ENCODE measurements at places on chromosomes 12 and 14.

DNA sequence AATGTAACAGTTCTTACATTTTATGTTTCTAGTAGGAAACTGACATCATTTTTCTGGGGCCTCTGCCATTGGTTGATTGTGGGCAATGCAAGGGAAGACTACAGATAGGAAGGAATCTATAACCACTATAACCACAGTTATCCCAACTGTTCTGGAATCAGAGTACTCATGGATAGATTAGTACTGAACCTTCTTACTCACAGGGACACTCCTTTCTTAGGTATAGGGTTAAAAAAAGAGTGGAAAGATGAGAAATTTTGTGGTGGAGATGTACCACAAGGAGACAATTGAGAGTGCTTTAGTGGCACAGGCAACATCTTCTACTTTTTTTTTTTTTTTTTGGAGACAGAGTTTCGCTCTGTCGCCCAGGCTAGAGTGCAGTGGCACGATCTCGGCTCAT, 21.0 kb downstream of the TMEM116 start:
- no peak for DNase-seq

DNA sequence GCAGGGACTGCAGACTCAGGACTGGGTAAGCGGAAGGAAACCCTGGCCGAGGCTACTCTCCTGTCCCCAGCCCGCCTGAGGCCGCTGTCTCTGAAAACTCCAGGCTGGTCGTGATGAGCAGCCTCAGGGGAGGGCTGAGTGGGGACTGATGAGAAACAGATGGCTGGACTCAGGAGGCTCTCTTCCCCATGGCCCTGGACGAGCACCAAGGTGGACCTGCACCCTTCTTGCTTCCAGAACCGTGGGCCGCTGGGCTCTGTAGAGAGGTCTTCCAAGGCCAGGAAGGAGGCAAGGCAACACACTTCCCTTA, 1.1 kb downstream of the TEX22 start:
- DNase-seq = no peak

- no peak for DNase-seq
These were observed 86.4 kb downstream of the GALNT8 start for GRCh38 chr12:4806439-4807115.

DNA sequence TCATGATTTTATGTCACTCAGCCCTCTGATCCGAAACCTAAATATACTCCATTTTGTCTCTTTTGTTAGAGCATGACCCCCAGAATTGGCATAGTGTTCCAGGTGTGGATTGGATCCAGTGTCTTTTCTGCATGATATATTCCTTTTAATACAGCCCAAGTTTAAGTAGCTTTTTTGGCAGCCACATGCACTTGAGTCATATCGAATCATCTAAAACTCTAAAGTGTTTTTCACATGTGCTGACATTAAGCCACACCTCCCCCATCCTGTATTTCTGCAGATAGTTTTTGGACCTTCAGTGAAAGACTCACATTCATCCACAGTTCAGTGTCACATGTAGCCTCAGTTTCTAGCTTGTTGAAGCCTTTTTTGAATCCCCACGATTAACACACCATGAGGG, 30.6 kb downstream of the BORCS5 start:
- DNase-seq = no peak

DNA sequence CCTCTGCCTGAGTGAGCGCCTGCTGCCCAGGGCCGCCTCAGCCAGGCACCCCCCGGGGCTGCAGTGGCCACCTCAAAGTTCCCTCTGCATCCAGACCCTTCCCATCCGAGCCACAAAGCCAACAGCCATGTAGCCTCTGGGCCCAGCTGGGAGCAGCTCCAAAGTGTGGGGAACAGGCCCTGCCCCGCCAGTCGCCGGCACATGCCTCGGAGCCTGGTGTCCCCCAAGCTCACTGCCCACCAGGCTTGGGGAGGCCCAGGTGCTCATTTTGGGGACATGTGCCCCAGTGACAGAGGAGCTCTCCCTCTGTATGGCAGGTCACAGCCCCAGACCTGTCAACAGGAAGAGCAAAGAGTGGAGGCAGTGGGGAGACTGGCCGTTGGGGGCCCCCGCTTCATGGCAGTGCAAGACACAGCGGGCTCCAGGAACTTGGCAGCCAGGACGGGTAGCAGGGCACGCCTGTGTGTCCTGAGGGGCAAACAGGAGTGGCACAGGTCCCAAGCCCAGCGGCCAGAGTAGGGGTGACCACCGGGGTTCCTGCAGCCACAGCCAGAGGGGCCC, 29.9 kb downstream of the JAG2 start:
- DNase-seq = no peak

DNA sequence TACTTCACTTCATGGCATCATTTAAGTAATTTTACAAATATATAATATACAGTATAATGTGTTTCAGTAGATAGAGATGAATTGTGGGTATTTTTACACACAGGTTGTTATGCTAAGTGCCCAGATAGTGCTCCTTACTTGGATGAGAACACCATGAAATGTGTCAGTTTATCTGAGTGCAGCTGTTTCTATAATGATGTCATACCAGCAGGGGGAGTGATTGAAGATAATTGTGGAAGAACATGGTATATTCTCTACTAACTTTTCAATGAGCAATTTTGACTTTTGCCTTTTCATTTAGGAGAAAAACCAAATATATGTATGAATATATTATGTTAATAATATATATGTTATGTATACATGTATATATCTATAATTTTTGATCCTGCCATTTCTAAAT, 221.6 kb downstream of the LRRK2 start:
- DNase-seq = no peak

DNA sequence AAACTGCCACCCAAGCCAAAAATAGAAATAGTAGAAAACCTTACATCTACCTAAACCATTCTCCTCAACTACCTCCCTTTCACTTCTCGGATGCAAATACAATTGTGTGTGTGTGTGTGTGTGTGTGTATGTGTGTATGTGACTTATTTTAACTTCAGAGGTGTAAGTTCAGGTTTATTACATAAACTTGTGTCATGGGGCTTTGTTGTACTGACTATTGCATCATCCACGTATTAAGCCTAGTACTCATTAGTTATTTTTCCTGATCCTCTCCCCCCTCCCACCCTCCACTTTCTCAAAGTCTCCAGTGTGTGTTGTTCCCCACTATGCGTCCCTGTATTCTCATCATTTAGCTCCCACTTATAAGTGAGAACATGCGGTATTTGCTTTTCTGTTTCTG, 592.5 kb upstream of the ATP2B1 start:
- DNase-seq = no peak

- no peak for DNase-seq
These were observed 165.4 kb downstream of the DERA start for GRCh38 chr12:16076557-16076956.

GRCh38 chr14:59450716-59451115, 14.5 kb downstream of the GPR135 start:
- no peak for DNase-seq

DNA sequence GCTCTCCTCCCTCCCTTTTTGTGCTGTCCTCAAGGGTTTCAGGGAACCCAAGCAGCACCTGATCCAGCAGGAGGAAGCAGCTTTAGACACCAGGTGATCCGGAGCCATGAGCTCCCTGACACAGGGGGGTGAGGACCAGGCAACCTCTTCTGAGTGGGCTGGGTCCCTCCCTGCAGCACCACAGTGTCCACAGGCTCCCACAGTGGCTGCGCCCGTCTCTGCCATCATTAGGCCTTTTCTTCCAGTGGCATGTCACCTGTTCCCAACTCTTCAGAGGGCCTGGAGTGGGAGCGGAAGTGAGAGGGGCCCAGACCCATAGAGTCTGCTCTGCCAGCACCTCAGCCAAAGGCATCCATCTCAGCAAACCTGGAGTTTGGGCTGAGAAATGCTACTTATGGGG, 421 bp upstream of the KRT76 start:
- no peak for DNase-seq

- no peak for DNase-seq
These were observed 345.3 kb downstream of the RPL10L start for GRCh38 chr14:46306267-46306666.

All from stimulated activated CD4-positive, alpha-beta T cell treated with anti-CD3 and anti-CD28 coated beads, Interleukin-12 subunit alpha, Interleukin-12 subunit beta, amount 100 ng/mL, for 4 hours (primary cell).